ENCODE measurements at places on chromosomes 12 and 14. TPM values are rescaled to one million over a fixed set of nuclear protein-coding genes. Genes with fewer than 3 reads are reported as not detected.

The CPNE6 gene
- not detected for total RNA-seq

The RTN1 gene
- total RNA-seq: 0.92 TPM

The TRIAP1 gene
- total RNA-seq: 70.4 TPM

The PDZRN4 gene
- total RNA-seq: not detected

The ASCL1 gene
- 0.20 TPM for total RNA-seq

The DEPDC4 gene
- 3.4 TPM for total RNA-seq

The CLEC1B gene
- total RNA-seq: not detected

Measured in H9 (cell line).